Neural crest cell (in vitro differentiated cells): ENCODE measurements at places on chromosomes 2 and 18. TPM values are rescaled to one million over a fixed set of nuclear protein-coding genes. Genes with fewer than 3 reads are reported as not detected.

DNA sequence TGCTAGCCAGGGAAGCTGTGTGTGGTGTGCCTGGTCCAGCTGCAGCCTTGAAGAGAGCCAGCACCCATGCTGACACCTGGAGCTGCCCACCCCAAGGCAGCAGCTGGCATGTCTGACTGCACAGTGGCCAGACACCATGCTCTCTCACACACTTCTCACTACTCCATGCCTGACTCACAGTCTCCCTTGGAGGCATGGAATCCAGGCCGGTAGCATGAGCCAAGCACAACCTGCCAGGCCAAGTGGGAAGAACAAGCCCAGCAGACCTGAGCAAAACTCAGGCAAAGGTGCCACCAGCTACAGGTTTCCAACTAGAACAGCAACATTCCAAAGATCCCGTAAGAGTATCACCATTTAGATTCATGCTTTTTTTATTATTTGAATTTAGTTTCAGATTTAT, 625.3 kb upstream of the LRRTM4 start:
- H3K27me3 ChIP-seq = no peaks in the 10 kb centered on the region
- no peaks in the 10 kb centered on the region for H3K36me3 ChIP-seq

GREB1L gene
- total RNA-seq = 74.8 and 80.5 TPM in 2 replicates

GRCh38 chr2:41909584-41909983, 138.2 kb upstream of the PKDCC start:
- H3K27ac ChIP-seq = no peak overlapping the region
- peaks cover 4% of the 10 kb centered on the region for H3K4me1 ChIP-seq
- H3K27me3 ChIP-seq = no peaks in the 10 kb centered on the region

GALNT5 gene
- 0.12 and 0.20 TPM in 2 replicates for total RNA-seq

LYPD6 gene
- total RNA-seq = 7.1 and 7.3 TPM in 2 replicates

GRCh38 chr2:1749489-1750119, 5.3 kb upstream of the PXDN start:
- no peak overlapping the region for H3K27ac ChIP-seq
- no peak for DNase-seq
- peaks cover 12% of the 10 kb centered on the region for H3K27me3 ChIP-seq
- peaks cover 16% of the 10 kb centered on the region for H3K4me1 ChIP-seq

GRCh38 chr2:28451793-28452533, 43.9 kb upstream of the PLB1 start:
- no peak overlapping the region for H3K4me3 ChIP-seq
- DNase-seq = no peak
- no peaks in the 10 kb centered on the region for H3K4me1 ChIP-seq
- H3K36me3 ChIP-seq = no peaks in the 10 kb centered on the region
- no peaks in the 10 kb centered on the region for H3K27me3 ChIP-seq

- H3K27ac ChIP-seq = no peak overlapping the region
- no peaks in the 10 kb centered on the region for H3K27me3 ChIP-seq
- no peaks in the 10 kb centered on the region for H3K36me3 ChIP-seq
- H3K4me3 ChIP-seq = no peak overlapping the region
- DNase-seq = peak; percentile 72
Observed at GRCh38 chr2:38947241-38948239, 57.9 kb downstream of the ARHGEF33 start.

MC4R gene
- 0.19 TPM in 1 of 2 replicates, not detected in the other for total RNA-seq

DNA sequence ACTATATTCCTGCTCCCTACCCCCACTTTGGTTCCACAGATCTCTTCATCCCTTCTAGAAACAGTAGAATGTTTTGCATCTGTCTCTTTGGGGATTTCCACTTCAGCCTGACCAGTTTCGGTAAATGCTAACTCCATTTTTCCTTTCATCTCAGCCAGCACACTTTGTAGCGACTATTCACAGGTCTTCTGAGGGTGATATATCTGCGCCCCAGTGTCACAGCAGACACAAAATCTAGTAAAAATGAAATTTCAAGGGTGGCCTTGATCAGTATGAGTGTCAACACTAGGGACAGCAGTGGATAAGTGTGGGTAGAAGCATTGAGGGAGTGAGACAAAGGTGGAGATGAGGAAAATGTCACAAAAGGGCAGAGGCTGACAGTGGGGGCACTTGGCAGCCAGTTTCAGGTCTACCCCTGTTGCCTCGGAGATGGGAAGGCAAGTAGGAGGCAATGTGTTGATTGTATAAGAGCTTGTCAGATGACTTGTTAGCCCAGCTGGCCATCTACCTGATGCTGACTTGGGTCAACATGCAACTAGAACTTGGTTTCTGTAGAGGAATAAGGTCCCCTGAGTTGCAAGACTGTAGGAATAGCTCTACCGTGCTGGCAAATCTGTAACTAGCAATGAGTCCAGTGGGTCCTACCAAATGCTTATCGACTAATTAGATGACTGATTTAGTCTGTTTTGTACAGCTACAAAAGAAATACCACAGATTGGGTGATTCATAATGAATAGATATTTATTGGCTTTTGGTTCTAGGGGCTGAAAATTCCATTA, 60.7 kb downstream of the CXCR4 start:
- no peak overlapping the region for H3K4me3 ChIP-seq
- H3K27ac ChIP-seq = no peak overlapping the region
- peaks cover 8% of the 10 kb centered on the region for H3K4me1 ChIP-seq
- no peaks in the 10 kb centered on the region for H3K36me3 ChIP-seq

ZNF521 gene
- total RNA-seq = 86.1 and 87.9 TPM in 2 replicates

DNA sequence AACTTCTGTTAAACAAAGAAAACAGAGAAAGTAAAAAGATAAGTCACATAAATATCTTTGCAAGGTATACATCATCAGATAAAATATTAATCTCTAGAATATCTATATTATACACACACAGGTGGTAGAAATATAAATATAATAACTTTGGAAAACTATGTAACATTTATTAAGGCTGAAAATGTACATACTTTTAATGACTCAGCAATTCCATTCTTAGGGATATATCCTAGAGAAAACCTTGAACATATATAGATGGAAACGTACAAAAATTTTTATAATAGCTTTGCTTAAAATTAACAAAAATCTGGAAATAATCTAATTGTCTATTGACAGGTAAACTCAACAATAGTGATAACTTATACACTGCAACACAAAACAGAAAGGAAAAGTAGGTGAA, 381.3 kb downstream of the GPD2 start:
- no peaks in the 10 kb centered on the region for H3K27me3 ChIP-seq
- H3K4me3 ChIP-seq = no peak overlapping the region
- H3K4me1 ChIP-seq = no peaks in the 10 kb centered on the region
- H3K27ac ChIP-seq = no peak overlapping the region
- H3K36me3 ChIP-seq = no peaks in the 10 kb centered on the region

DNA sequence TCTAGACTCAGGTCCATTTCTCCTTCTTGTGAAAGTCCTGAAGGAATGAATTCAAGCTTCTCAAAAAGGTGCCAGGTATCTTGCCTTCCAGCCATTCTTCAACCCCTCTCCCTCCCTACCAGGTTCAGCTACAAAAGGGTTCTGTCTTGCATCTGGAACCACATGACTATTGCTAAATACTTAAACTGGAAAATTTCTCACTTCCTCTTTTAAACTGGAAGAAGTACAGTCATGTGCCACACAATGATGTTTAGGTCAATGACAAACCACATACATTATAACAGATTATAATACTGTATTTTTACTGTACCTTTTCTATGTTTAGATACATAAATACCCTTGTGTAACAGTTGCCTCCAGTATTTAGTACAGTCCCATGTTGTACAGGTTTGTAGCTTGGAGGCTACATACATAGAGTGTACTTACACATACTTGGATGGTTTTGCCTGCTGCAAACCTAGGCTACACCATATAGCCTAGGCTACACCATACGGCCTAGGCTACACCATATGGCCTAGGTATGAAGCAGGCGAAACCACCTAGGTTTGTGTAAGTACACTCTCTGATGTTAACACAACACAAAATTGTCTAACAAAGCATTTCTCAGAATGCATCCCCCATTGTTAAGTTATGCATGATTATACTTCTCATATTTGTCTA, 142.0 kb upstream of the DNMT3A start:
- H3K4me3 ChIP-seq = no peak overlapping the region
- no peaks in the 10 kb centered on the region for H3K27me3 ChIP-seq

DNA sequence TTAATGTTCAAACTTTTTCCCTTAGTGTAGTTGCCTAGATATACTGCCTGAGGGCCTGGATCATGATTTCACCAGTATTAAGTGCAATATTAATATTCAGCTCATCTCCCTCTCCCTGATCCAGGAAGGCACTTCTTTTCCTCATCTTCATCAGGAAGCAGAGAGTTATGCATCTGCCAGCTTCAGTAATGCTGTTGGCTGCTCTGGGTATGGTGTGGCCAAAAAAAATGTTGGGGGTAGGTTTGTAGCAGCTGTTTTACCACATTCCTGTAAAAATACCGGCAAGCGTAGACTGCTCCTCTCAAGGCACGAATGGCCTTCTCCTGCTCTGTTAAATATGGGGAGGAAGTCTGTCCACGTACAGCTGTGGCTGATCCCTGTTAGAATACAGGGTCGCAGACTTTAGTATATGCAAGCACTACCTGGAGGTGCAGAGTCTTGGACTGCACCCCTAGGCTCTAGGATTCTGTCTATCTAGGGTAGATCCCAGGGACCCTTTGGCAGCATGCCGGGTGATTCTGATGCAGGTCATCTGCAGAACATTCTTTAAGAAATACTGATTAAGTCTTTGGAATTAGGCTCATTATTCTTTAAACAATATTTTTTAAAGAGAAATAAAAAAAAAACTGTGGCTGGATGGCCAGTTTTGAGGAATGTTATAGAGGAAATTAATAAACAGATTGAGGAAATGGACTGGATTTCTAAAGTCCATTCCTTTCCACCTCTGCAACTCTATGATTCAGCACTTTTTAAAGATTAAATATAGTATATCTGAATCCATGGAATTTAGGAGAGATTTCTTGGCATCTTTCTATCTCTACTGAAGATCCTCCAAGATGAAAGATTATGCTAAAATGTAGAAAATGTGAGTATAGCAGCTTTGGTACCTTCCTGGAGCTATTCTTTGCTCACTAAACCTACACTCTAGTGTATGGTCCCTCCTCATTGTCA, 21.0 kb upstream of the GLS start:
- no peak for DNase-seq
- H3K4me3 ChIP-seq = no peak overlapping the region
- no peaks in the 10 kb centered on the region for H3K27me3 ChIP-seq
- H3K36me3 ChIP-seq = no peaks in the 10 kb centered on the region
- H3K4me1 ChIP-seq = peaks cover 18% of the 10 kb centered on the region

GRCh38 chr2:48233005-48233404, 296.9 kb upstream of the STON1 start:
- H3K27ac ChIP-seq = no peak overlapping the region
- H3K4me1 ChIP-seq = no peaks in the 10 kb centered on the region
- H3K4me3 ChIP-seq = no peak overlapping the region
- H3K36me3 ChIP-seq = no peaks in the 10 kb centered on the region
- DNase-seq = no peak
- no peaks in the 10 kb centered on the region for H3K27me3 ChIP-seq

- H3K36me3 ChIP-seq = peaks cover 2% of the 10 kb centered on the region
- H3K27ac ChIP-seq = no peak overlapping the region
- DNase-seq = no peak
- H3K4me1 ChIP-seq = peaks cover 5% of the 10 kb centered on the region
- H3K27me3 ChIP-seq = no peaks in the 10 kb centered on the region
Observed at GRCh38 chr2:100581277-100581612, 18.5 kb downstream of the PDCL3 start.

- no peaks in the 10 kb centered on the region for H3K27me3 ChIP-seq
- H3K4me3 ChIP-seq = no peak overlapping the region
- no peak for DNase-seq
- H3K27ac ChIP-seq = peak overlapping the region; percentile 5
Observed at GRCh38 chr18:13543144-13543543, 183.2 kb downstream of the FAM210A start.

GRCh38 chr18:76274468-76275289, 220.4 kb downstream of the ZNF516 start:
- H3K4me1 ChIP-seq = peaks cover 8% of the 10 kb centered on the region
- no peak overlapping the region for H3K27ac ChIP-seq
- DNase-seq = peak; percentile 41
- no peak overlapping the region for H3K4me3 ChIP-seq
- no peaks in the 10 kb centered on the region for H3K36me3 ChIP-seq

DNA sequence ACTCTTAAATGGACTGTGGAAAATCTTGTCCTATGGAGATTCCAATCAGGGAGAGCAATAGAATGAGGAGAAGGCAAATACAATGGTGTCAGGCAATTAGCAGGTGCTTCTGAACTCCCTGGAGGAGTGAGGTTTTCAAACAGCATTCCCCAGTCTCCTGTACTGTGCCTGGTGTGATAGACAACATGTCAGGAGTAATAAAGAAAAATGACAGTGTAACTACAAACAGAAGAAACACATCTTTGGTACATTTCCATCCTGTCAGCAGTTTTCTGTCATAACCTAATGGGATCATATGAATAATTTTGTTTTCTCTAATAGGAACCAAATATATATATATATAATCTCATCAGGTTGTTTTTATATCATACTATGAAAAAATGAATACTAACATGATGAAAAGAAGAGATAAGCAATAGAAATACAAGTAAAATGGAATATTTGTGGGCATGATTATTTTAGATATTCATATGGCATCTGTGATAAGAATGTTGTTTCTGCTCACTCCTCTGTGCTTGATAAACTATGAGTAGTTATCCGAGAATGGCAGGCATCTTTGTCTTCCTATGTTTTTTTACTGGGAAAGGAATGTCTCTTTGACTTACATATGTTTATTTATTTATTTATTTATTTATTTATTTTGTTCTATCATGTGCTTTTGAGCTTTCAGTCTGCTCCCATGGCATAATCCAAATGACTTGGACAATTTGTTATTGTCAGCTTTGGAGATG, 441.7 kb downstream of the TXNL1 start:
- no peak overlapping the region for H3K27ac ChIP-seq
- no peak overlapping the region for H3K4me3 ChIP-seq
- no peak for DNase-seq
- peaks cover 5% of the 10 kb centered on the region for H3K27me3 ChIP-seq
- H3K4me1 ChIP-seq = peaks cover 12% of the 10 kb centered on the region

UGT1A9 gene
- total RNA-seq = not detected in 2 replicates

ZNF519 gene
- total RNA-seq = 39.0 and 40.5 TPM in 2 replicates

RGPD8 gene
- 4.3 and 4.8 TPM in 2 replicates for total RNA-seq

REG3G gene
- not detected in 2 replicates for total RNA-seq

PLCD4 gene
- total RNA-seq = 0.37 and 1.1 TPM in 2 replicates

DNA sequence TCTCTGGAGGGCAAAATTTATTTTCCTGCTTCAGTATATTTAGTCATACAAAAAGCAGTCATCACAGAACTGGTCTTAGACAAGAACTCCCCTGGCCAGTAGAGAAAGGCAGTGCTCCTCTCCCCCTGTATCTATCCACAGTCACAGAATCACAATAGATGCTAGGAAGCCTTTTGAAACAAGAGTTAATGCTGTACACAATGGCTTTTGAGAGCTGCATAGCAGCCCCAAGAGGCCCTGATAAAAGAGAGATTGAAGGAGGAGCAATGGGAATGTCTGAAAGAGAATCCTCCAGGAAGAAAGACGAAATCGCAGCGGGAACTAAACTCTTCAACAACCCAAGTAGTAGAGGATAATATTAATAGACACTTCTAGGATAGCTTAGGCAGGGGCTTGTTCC, 330.2 kb downstream of the RBM43 start:
- H3K27me3 ChIP-seq = no peaks in the 10 kb centered on the region
- peaks cover 24% of the 10 kb centered on the region for H3K4me1 ChIP-seq
- no peak for DNase-seq
- H3K36me3 ChIP-seq = no peaks in the 10 kb centered on the region
- peak overlapping the region; percentile 29 for H3K4me3 ChIP-seq
